Stomach (tissue), 19 donors: ENCODE measurements at places on chromosomes 11 and 22. TPM values are rescaled to one million over a fixed set of nuclear protein-coding genes. Genes with fewer than 3 reads are reported as not detected.

Gene SNX19
- 11.3 TPM for polyA plus RNA-seq

Gene TRIM29
- 287 TPM for polyA plus RNA-seq

Gene DNAJB7
- not detected for polyA plus RNA-seq

Gene P2RX6
- polyA plus RNA-seq, result not detected

Gene TRIM49B
- polyA plus RNA-seq, result not detected

Gene LRRC74B
- not detected for polyA plus RNA-seq

Gene OR2AG1
- polyA plus RNA-seq, result not detected
